ENCODE measurements at places on chromosomes 1 and 21.

DNA sequence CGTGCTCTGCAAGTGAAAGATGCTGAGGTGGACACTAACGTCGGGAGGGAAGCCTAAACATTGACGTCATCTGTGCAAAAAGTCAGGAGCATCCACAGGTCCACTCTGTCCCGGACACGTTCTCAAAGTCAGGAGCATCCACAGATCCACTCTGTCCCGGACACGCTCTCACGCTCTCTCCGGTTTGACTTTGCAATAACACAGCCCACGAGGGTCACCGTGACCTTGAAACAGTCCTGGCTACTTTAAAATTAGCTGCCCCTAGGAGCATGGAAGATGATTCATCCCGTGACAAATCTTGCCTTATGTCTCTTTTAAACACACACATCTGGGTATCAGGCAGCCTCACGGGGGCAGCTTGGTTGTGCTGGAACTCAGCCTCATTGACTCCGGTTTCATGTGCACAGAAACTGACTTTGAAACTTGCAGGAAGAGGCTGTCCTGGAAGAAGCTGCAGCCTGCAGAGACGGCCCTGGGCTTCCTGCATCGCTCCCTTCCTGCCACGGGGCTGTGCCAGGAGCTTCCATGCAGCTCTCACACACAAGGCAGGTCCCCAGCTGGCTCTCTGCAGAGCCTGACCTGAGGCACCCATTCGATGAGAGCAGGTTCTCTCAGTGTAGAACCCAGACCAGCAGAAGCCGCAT is 18.1 kb upstream of the COL18A1 start:
- DNase-seq: no peak

DNA sequence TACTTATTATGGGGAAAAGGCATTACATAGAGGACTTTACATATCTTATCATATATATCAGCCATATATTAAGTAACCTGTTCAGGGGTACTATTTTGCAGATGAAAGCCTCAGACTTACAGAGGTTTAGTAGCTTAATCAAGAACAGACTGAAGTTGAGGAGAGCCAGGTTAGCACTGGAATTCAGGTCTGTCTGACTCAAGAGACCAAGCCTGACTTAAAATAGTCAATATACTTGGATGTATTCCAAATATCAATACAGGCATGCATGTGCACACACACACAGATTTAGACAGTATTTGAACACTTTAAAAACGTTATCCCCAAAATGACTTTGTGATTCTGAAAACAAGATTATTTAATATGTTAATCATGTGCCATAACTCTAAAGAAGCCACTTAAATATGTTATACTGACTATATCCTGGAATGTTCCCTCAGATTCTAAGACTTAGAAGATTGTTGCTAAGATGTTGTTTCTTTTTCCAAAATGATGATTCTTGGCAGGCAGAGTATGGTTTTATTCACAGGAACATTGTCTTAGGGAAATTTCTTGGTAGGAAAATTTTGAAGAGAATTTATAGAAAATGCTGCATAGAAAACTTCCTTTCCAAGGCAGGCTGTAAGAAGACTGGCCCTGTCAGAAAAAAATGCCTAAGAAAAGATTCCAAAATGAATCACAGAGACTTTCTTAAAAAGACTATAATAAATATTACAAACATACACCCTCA is 61.6 kb downstream of the ADAMTS1 start:
- no peak for DNase-seq

DNA sequence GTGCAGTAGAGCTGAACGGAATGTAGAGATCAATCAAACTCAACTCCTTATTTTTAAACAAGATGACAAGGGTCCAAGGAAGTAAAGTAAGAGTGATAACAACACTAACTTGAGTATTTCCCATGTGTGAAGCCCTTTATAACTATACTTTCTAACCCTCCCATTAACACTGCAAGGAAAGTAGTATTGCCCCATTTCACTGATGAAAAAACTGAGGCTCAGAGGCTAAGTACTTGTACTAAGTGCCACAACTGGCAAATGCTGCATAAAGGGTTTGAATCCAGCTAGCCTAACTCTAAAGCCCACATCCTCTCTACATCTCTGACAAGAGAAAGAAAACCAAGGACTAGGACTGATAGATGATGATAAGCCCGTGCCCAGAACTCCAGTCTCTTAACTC is 8.2 kb upstream of the GJA5 start:
- DNase-seq: no peak

DNA sequence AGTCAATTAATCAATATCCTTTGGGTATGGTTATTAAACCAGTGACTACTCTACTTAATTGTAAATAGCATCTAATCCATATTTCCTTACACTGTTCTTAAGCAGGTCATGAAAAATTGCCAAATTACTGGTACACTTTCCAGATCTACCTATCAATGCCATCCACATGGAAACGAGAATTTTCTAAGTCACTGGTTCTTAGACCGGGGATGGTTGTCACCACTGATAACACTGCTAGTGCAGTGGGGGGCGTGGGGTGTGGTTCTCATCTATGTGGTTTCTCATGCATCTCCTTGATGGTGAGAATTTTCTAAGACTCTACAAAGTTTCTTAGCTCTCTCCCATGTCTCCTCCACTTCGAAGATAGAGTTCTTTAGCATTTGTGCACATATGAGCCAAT is 63.7 kb upstream of the COG2 start:
- no peak for DNase-seq

All from LoVo (cell line).